IMR-90 (cell line): ENCODE measurements at places on chromosomes 6 and 20. TPM values are rescaled to one million over a fixed set of nuclear protein-coding genes. Genes with fewer than 3 reads are reported as not detected.
A peak's percentile ranks its signal among the peaks of the same experiment; 100 is the strongest.

- H3K27ac ChIP-seq: no peak overlapping the region
- DNase-seq: no peak
- H3K4me3 ChIP-seq: no peak overlapping the region
- H3K36me3 ChIP-seq: no peaks in the 10 kb centered on the region
- no peaks in the 10 kb centered on the region for H3K4me1 ChIP-seq
Measured at GRCh38 chr6:5640614-5641013, 366.1 kb downstream of the NRN1 start.

DNA sequence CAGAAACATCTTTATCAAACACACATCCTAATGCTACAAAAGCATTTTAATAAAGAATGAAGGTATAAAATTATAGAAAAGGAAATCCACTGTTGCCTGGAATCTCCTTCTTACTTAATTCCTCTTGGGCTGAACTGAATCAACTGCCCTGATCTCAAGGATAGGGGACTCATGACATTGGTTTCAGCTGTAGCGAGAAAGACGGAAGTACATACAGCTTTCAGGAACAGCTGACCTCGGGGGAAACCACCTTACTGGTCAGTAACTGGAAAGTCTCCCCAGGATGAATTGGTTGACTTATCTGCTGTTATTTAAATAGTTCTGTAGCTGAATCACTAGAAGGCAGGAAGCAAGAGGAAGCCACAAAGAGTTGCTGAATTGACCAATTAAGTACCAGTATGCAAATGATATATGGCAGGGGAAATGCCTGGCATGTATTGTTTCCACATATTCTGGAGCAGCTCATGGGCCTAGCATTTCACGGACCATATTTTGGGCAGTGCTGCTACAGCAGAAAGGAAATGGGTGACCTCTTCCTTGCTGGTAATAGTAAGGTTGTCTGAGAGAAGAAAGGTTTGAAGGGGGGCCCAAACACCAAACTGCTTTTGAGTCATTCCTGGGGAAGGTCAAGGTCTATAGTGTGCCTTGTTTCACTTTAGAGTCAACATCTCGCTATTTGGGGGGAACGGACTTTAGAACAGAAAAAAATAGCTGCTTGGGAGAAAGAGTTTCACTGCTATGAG is 43.7 kb upstream of the MAP7 start:
- H3K27me3 ChIP-seq: no peaks in the 10 kb centered on the region
- peak overlapping the region; percentile 75 for H3K27ac ChIP-seq
- H3K4me3 ChIP-seq: peak overlapping the region; percentile 0; the same call in 1 of the 2 replicates

DNA sequence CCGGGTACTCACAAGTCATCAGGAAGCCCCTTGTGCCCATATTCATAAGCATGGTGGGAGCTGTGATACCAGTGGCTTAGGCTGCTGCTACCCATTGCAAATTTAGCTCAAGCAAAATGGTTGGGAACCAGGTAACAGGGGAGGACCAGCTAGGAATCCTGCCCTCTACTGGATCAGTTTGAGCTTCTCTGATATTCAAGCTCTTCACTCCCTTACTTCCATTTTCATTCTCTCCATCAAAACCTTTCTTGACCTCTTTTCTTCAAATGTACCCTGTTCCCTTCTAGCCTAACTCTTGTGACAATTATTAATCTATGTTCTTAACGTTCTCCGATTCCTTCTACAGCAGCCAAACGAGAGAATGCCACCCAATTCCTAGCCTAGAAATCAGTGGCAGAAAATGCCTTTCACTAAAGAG is 9.7 kb downstream of the NOL7 start:
- DNase-seq: peak; percentile 44
- no peak overlapping the region for H3K27ac ChIP-seq
- no peaks in the 10 kb centered on the region for H3K27me3 ChIP-seq
- H3K36me3 ChIP-seq: peaks cover 27% of the 10 kb centered on the region
- no peaks in the 10 kb centered on the region for H3K4me1 ChIP-seq

GRCh38 chr20:19621072-19621471 is 137.0 kb upstream of the RIN2 start:
- H3K27ac ChIP-seq: no peak overlapping the region
- peak; percentile 2 for DNase-seq
- H3K4me1 ChIP-seq: no peaks in the 10 kb centered on the region
- H3K4me3 ChIP-seq: no peak overlapping the region
- no peaks in the 10 kb centered on the region for H3K27me3 ChIP-seq
- H3K36me3 ChIP-seq: no peaks in the 10 kb centered on the region

DNA sequence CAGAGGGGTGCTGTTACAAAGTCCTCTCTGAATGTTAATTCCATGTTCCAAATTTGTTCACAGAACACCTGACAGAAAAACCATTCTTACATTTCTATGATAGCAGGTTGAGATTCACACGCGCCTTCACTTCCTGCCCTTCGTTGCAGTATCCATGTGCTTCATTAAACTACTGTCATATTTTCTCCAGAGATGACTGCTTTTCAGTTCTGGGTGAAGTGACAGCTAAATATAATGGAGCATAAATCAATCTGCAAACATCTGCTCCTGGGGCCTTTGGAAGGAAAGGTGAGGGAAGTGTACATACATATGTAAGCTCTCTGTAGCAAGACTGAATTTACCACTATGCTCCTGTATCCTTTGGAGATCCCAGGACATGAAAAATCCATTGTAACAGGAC is 750.2 kb downstream of the HDGFL1 start:
- H3K27me3 ChIP-seq: no peaks in the 10 kb centered on the region
- no peak overlapping the region for H3K27ac ChIP-seq
- no peaks in the 10 kb centered on the region for H3K4me1 ChIP-seq
- no peaks in the 10 kb centered on the region for H3K36me3 ChIP-seq
- H3K4me3 ChIP-seq: no peak overlapping the region

DNA sequence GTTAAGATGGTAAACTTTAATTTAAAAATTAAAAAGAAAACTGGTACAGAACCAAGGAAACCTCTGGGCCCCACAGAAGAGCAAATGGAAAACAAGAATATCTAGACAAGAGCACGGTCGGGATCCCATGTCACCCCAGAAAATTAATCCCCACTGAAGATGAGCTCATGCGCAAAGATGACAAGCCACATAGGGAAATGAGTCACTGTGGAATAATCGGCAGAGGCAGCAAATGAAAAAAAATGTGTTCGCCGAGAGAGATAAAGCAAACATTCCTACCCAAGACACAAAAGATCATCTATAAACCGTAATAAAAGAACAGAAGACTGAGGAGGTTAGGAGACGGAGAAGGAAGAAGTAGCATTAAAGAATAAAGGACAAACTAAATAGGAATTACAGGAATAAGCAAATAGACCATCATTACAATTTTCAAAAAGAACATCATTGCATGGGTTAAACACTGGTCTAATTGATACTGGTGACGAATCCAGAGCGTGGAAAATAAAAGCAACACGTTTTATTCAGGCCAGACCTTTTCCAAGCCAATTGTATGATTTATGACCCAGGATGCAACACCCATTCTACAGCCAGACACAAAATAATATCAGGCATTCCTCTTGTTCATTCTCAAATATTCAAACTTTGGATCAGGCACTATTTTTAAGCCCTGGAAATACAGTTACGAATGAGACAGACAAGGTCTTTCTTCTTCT is 138.0 kb upstream of the ARID1B start:
- no peak overlapping the region for H3K27ac ChIP-seq
- no peaks in the 10 kb centered on the region for H3K36me3 ChIP-seq
- no peaks in the 10 kb centered on the region for H3K27me3 ChIP-seq

OTOR gene
- polyA plus RNA-seq: not detected in 2 replicates

DNA sequence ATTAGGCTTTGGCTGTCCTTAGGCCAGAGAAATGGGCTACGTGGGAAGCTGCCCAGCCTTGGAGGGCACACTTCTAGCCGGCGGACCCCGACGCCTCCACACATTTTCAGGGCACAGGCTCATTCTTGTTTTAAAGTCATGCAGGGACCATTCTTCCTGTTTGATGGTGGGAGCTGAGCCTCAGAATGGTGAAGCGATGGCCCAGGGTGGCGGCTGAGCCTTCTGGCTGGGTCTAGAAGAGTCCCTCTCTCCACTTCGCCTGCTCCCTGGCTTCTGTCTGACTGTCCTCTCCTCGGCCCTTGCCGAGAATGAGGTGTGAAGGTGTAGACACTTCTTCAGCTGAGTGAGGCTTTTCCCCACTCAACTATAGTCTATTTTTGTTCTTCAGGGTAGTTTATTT is 114.4 kb downstream of the SULF2 start:
- H3K4me3 ChIP-seq: no peak overlapping the region
- no peaks in the 10 kb centered on the region for H3K4me1 ChIP-seq

DNA sequence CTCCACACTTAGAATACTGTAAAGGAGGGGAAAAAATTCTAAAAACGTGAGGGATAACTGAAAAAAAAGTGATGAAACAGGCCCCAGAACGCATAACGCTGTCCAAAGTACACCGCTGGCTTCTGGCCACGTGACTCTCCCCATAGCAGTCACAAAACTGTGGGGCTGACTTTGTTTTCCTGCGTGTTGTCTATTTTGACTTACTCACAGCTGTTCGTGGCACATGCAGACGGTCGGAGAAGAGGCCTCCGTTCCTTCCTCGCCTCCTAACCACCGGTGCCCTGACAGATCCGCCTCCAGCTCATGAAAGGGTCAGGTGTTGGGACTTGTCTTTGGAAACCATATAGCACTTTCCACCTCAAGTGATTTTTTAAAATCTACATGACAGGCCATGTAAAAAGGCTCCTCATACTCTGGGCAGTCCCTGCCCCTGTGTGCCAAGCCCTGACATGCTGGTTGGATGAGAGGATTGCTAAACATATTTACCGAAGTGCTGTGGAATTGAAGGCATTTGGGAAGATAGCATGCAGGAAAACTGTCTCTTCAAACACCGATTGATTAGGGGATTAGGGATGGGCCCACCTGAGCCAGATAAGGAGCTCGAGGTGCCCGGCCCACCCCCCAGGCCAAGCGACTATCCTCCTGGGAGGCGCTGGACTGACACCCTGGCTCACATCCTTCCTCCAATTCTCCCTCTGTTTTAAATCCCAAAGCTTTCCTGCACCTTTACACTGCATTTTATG is 54.8 kb downstream of the DACT2 start:
- no peak overlapping the region for H3K27ac ChIP-seq
- H3K27me3 ChIP-seq: no peaks in the 10 kb centered on the region
- H3K4me3 ChIP-seq: no peak overlapping the region
- no peaks in the 10 kb centered on the region for H3K36me3 ChIP-seq

MAP1LC3A gene
- 39.7 and 50.7 TPM in 2 replicates for polyA plus RNA-seq

DNA sequence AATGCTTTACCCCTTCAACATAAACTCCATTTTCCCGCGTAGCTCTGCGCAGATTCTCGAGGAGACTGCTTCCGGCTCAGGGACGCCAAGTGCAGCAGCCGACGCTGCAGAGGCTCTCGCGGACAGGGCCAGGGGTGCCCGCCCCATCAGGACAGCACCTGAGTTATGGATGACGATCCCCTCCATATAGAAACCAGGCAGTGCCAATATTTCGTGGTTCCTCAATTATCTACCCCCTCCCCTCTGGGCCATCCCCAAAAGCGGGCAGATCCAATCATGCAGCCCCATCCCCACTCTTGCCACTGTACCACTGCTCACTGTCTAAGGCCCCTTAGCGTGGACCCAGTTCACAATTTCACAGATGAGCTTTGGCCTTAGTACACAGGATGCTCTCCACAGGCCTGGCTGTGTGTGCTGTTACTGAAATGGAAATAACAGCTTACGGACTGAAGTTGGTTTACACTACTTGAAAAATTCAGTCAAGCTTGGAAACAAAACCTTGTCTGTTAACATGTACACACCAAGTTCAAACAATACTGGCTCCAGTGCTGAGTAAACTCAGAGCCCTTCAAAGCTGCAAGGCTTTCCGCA is 74.5 kb downstream of the DACT2 start:
- no peak for DNase-seq
- H3K27ac ChIP-seq: no peak overlapping the region
- no peaks in the 10 kb centered on the region for H3K4me1 ChIP-seq
- no peak overlapping the region for H3K4me3 ChIP-seq

DNA sequence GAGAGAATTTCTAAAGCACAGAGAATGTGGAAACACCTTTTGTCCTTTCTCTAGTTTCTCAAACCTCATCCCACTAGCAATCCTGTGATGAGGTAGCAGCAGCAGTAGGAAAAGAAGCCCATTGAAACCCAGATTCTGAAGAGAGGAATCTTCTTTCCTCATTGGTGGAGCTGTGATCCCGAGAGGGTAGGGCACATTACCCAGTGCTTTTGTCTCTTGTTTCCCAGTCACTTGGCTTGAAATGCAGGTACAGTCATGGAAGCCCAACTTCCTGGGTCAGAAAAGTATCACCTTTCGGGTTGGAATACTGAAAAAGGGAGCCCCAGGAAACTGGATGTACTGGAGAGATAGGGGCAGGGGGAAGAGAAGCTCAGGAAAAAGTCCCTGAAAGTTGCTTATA is 417.4 kb downstream of the TBC1D32 start:
- no peak for DNase-seq
- no peaks in the 10 kb centered on the region for H3K27me3 ChIP-seq
- no peak overlapping the region for H3K4me3 ChIP-seq
- no peaks in the 10 kb centered on the region for H3K36me3 ChIP-seq

CYP39A1 gene
- 0.03 TPM in 1 of 2 replicates, not detected in the other for polyA plus RNA-seq

- no peak overlapping the region for H3K27ac ChIP-seq
- H3K4me3 ChIP-seq: no peak overlapping the region
- H3K36me3 ChIP-seq: peaks cover 55% of the 10 kb centered on the region
- H3K4me1 ChIP-seq: peaks cover 16% of the 10 kb centered on the region
Measured at GRCh38 chr20:25299806-25300205, 51.9 kb downstream of the PYGB start.
